ENCODE measurements at places on chromosomes 2 and 18.

DNA sequence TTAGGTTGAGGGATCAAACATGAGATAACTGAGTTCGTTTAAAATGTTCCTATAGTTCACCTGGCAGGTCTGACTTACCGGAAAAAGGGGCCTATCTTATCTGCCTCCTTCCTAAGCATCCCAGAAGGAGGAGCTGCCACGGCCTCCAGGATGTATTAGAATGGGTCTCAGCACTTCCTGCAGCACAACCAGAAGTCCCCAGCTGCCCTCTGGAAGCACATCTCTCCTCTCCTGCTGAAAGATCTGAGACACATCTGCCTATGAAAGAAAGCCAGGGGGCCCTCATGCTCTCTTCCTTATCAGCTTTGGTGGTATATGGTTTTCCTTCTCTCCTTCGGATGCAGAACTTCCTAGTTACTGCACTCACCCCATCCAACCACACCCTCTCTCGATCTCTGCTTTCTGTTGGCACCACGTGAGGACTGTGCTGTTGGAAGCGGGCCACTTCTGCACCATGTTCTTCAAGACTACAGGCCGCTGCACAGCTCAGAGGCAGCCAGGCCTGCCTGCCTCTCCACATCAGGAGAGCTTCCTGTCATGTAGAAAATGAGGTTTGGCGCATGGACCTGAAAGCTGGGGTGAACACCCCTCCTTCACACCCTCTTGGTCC, 6.5 kb downstream of the IGFBP5 start:
- DNase-seq = no peak

DNA sequence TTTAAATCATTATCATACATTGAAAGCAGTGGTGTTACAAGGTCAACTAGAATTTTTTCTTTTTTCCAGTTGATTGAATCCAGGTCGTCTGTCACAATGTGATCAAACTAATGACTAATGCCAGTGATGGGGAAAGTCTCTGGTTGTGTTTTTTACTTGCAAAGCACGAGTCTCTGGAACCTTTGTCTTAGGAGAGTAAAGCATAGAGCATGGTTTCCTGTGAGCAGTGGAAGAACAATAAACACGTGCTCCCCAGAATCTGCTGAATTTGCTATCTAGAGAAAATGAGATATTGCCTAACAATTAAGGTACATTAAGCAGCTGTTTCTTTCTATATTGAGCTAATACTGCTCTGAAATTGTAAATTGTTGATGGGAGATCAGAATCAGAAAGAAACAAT, 1332.4 kb upstream of the TMEFF2 start:
- DNase-seq = no peak

DNA sequence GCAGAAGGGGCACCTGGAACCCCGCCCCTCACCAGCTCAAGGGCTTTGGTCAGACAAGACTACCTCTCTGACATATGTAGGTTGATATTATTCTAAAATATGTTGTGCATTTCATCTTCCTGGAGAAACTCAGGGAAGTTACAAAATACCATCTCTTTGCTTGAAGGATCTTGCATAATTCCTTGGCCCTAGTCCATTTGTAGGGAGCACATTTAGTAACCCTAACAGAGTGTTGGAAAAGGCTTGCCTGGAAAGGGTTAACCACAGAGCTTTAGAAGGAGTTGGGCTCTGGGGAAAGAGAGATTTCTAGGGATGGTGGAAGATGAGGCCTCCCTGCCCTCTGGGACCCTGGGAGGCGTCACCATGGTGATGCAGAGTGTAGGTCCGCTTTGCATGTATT, 143.0 kb upstream of the SLC1A4 start:
- DNase-seq = no peak

GRCh38 chr2:119352357-119352756, 14.3 kb downstream of the C2orf76 start:
- DNase-seq = no peak

- DNase-seq = no peak
These were observed 52.8 kb upstream of the TGIF1 start for GRCh38 chr18:3397031-3397750.

GRCh38 chr2:234971496-234971895, 19.7 kb downstream of the SH3BP4 start:
- DNase-seq = no peak

DNA sequence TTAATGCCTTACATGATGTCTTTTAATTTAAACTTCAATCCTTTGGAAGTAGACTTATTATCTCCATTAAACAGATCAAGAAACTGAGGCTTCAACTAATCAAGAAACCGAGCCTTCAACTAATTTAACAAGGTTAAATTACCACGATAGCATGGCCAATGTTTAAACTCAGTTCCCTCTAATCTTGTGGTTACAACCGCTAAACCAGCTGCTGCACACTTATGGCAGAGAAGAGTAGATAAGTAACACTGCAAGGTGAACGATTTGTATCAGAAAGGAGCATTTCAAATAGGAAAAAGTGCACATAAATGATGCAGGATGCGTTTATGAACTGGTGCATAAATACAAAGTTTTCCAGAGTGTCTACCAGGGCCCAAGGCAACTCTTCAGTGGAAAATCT, 144.6 kb upstream of the CAVIN2 start:
- no peak for DNase-seq

DNA sequence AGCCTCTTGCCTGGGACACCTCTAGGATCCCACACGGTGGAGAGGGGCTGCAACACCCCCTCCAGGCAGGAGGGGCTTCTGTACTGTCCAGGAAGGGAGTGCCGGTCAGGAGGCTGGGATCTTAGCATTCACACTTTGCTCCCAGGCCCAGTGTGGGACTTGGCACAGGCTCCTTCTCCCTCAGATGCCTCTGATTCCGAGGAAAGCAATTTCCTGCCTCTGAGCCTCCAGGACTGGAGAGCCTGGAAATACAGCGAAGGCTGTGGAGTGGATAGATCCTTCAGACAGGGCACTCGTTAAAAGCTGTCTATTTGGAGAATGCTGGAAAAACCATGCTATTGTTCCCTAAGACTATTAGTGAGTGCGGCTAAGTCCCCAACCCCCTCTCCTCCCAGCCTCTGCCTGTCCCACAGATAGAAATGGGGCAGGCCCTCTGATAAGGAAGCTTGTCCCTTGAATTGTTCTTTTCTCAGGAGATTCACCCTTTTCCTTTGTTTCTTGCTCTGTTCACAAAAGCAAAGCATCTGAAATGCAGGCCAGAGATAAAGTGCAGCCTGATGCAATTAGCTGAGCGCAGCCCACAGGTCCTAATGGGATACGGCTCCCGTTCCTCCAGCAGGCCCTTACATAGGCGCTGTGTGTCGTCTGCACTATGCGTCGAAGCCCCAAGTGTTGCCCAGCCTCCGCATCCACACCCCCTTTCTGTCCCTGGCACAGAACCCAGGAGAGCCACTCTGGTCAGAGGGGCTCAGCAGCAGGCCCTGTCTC, 252.2 kb downstream of the KLHL29 start:
- no peak for DNase-seq

- DNase-seq = no peak
These were observed 771.2 kb upstream of the LINC00305 start for GRCh38 chr18:64919971-64920570.

GRCh38 chr2:194014639-194015038, 1642.4 kb upstream of the SLC39A10 start:
- DNase-seq = no peak

DNA sequence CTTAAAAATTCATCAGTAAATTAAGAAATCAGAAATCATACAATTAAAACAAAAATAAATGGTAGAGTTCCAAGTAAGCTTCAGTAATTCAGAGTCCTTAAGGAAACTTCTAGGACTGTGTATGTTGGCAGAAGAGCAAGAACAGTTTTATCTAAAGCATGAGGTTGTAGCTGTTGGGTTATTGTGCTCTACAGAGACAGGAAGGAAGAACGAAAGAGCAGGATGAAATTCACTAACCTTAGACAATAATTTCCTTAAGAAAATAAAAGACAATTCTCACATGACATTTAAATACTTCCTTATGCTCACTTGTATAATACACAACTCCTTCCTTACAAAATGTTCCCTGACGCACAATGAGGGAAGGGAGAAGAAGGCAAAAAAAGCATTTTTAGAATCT, 133.4 kb downstream of the STK39 start:
- DNase-seq = no peak

DNA sequence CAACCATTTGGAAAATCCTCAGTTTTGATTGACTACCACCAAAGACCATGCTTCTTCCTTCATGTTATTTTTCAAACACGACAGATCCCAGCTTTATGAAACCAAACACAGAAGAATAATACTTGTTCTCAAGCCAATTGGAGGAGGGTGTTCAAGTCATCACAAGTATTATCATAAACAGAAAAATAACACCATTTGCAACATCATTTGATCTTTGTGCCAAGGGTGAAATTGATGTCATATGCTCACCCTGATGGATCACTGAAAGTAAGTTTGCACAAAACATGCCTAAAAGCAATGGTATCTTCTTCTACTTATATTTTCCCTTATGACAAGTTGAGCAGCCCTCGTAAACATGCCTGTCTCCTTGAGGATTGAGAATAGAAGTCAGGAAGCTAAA, 448.0 kb upstream of the ZEB2 start:
- DNase-seq = no peak

DNA sequence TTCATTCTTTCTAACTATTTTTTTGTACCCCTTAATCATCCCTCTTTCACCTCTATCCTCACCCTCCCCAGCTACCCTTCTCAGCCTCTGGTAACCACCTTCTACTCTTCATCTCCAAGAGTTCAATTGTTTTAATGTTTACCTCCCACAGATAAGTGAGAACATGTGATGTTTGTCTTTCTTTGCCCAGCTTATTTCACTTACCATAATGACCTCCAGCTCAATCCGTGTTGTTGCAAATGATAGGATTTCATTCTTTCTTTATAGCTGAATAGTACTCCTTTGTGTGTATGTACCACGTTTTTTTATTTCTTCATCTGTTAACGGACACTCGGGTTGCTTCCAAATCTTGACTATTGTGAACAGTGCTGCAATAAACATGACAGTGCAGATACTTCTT, 22.1 kb upstream of the TMEM37 start:
- no peak for DNase-seq

DNA sequence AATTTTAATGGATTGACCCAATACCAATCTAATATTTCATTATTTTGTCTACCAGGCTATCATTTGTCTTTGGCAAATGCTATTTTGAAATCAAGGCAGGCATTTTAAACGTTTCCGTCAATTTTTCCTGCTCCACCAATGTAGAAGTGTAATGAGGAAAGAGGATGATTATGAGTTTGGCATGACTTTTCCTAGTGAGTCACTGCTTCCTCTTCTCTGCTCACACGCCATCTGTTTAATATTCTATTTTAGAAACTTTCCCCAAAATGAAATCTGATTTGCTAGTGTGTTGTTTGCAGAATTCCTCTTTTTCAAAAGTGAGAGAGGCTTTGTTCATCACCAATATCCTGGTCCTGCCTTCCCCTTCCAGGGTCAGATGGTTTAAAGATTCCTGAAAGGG, 42.5 kb upstream of the PID1 start:
- DNase-seq = no peak

GRCh38 chr2:143632751-143633374, 503.6 kb downstream of the ARHGAP15 start:
- DNase-seq = no peak

DNA sequence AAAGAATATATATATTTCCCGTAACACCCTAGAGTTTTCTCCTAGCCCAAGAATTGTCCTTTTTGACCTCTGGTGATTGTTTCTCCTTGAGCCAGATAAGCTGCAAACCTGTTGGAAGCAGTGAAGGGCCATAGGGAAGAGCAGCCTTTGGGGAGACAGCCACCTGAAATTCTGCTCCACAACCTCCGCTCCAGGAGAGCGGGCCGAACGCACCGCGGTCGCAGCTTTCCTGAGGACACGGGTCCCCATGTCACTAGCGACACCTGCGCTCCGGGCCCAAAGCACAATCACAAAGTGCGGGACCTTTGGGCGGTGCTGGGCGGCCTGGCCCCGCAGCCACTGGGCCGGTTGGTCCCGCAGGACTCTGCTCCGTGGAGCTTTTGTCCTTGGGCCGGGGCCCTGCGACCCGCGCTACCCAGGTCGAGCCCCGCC, 557 bp upstream of the DSG2 start:
- DNase-seq = no peak

- peak; percentile 59 for DNase-seq
These were observed 30.3 kb downstream of the SP3 start for GRCh38 chr2:173934895-173935294.

DNA sequence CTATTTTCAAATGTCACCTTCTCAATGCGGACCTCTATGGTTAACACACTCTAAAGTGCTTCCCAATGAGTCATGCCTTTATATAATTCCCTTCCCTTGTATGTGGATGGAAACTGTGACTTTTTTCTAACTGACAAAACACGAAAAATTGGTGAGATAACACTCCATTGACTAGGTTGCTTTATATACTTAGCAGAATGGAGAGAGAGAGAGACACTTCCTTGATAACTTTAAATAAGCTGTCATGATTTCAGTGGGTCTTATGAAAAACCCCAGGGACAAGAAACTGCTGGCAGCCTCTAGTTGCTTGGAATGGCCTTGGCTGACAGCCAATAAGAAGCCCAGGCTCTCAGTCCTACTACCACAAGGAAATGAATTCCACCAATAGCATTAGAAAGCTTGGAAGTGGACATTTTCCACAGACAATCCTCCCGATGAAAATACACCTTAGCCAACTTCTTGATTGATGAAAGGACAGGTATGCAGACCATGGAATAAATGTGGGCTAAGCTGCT, 322.2 kb downstream of the ZNF804A start:
- DNase-seq = no peak

GRCh38 chr2:71919708-71920107, 228.0 kb downstream of the CYP26B1 start:
- DNase-seq = no peak

GRCh38 chr2:187878112-187878511, 323.9 kb upstream of the TFPI start:
- DNase-seq = no peak

DNA sequence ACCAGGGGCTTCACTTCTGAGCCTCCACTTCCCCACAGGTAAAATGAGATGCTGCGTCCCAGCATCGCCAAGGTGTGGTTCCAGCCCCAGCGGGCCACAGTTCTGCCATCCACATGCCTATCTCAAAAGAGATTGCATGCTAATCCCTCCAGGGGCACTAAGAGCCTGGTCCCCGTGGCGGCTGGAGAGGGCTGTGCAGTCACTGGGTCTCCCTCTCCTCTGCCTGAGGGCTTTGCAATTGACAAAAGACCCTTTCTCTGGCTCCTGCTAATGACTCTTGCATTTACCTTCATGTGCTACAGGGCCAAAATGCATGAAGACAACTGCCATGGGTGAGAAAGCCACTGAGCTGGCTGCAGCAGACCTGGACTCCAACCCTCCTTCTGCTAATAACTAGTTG, 18.5 kb downstream of the ZBTB7C start:
- DNase-seq = no peak

GRCh38 chr2:45006041-45006941, 3.0 kb downstream of the SIX2 start:
- no peak for DNase-seq

DNA sequence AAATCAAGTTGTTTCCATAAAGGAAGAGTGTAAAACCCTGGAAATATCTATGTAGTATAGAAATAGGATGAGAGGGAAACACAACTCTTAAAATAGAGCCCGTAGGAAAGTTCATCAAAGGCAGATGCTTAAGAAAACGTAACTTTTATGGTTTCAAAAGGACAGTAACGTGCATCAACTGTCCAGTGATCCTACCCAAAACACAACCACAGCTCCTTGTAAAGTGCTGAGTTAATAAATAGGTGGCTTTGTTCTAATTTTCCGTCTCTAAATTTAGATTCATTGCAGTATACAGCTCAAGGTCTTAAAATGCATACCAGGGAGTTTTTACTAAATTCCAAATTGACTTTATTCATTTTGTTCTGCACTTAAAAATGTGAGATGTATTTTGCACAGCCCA, 282.1 kb upstream of the ID2 start:
- no peak for DNase-seq

- DNase-seq = no peak
These were observed 2798.0 kb upstream of the TEKT4 start for GRCh38 chr2:92073036-92073814.

GRCh38 chr2:40281021-40281940, 170.6 kb downstream of the SLC8A1 start:
- no peak for DNase-seq

Measured in Calu3 (cell line).